NCI-H2171 treated with DMSO at 0.1 percent for 48 hours (cell line): ENCODE measurements at places on chromosomes 1 and 21.
A peak's percentile ranks its signal among the peaks of the same experiment; 100 is the strongest.

DNA sequence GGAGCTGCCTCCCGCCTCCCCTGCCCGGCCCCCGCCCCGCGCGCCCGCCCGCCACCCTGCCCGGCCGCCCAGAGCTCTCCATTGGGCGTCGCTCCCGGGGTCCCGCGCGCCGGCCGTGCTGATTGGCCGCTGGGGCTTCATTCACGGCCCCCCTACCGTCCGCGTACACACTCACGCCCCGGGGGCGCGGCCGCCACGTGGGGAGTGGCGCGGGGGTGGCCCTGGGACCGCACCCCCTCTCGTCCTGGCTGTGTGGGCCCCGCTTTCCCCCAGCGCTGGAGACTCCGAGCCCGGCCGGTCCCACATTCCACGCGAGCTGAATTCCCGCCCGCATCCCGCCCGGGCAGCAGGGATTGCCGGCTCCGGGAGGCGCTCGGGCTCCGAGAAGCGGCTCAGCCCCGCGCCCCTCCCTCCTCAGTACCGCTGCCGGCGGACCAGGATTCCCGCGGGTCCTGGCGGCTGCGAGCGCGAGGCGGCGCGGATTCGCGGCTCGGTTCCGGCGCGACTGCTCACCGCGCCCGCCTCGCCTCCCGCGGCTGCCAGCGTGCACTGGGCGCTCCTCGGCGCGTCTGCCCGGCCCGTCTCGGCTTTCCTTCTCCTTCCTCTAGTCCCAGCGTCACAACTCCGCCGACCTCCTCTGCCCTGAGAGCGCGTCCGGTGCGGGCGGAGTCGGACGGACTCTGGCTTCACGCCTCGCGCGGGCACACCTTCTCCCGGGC is 450 bp upstream of the POU3F1 start:
- peak; percentile 87 for DNase-seq

DNA sequence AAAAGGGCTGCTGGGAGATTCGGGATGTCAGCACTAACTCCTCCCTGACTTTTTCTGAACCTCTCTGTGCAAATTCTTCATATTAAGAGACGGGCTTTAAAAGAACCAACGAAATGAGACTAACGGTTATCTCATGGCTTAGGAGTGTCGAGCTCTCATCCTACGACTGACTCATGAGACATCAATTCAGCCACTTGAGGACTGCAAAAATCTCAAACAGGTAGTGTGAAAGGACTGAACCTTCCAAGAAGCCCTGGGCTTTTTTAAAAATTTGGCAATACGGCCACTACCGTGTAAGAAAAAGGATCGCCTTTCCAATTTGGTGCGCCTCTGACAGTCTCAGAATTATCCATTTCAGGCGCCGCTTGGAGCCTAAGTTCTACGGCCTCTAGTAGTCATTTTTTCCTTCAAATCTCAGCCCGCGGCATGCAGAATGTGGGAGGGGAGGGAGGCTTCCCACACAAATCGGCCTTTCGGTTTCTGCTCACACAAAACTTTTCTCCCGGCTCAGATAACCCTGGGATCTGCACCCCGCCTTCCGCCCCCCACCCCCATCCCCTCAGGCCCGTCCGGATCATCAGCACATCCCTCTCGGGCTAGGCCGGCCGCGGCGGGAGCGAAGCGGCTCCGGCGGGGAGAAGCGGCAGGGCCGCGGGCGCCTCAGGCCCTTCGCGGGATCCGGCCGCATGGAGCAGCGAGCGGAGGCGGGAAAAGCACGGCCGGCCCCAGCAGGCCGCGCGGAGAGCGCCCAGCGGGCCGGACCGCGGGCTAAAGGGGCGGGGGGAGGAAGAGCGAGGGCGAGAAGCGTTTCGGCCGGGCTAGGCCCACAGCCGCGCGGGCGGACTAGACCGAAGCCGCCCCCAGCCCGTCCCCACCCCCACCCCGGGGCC is 618 bp downstream of the HNRNPR start:
- peak; percentile 40 for DNase-seq

GRCh38 chr21:15414057-15414456 is 315.7 kb upstream of the USP25 start:
- no peak for DNase-seq

GRCh38 chr21:45994086-45994661 is 12.6 kb downstream of the COL6A1 start:
- DNase-seq, result no peak

- no peak for DNase-seq
Observed at GRCh38 chr1:165773324-165773965, 4.8 kb upstream of the TMCO1 start.

GRCh38 chr1:91795591-91796389 is 90.2 kb downstream of the TGFBR3 start:
- no peak for DNase-seq

DNA sequence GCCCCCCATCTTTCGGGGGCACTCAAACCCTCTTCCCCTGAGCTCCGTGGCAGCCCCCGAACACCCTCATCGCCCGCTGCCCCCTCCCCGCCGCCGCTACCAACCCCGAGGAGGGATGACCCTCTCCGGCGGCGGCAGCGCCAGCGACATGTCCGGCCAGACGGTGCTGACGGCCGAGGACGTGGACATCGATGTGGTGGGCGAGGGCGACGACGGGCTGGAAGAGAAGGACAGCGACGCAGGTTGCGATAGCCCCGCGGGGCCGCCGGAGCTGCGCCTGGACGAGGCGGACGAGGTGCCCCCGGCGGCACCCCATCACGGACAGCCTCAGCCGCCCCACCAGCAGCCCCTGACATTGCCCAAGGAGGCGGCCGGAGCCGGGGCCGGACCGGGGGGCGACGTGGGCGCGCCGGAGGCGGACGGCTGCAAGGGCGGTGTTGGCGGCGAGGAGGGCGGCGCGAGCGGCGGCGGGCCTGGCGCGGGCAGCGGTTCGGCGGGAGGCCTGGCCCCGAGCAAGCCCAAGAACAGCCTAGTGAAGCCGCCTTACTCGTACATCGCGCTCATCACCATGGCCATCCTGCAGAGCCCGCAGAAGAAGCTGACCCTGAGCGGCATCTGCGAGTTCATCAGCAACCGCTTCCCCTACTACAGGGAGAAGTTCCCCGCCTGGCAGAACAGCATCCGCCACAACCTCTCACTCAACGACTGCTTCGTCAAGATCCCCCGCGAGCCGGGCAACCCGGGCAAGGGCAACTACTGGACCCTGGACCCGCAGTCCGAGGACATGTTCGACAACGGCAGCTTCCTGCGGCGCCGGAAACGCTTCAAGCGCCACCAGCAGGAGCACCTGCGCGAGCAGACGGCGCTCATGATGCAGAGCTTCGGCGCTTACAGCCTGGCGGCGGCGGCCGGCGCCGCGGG is 837 bp downstream of the FOXD3 start:
- DNase-seq, result peak; percentile 64

- peak; percentile 20 for DNase-seq
Observed at GRCh38 chr1:218346391-218347204, 1.5 kb downstream of the TGFB2 start.

DNA sequence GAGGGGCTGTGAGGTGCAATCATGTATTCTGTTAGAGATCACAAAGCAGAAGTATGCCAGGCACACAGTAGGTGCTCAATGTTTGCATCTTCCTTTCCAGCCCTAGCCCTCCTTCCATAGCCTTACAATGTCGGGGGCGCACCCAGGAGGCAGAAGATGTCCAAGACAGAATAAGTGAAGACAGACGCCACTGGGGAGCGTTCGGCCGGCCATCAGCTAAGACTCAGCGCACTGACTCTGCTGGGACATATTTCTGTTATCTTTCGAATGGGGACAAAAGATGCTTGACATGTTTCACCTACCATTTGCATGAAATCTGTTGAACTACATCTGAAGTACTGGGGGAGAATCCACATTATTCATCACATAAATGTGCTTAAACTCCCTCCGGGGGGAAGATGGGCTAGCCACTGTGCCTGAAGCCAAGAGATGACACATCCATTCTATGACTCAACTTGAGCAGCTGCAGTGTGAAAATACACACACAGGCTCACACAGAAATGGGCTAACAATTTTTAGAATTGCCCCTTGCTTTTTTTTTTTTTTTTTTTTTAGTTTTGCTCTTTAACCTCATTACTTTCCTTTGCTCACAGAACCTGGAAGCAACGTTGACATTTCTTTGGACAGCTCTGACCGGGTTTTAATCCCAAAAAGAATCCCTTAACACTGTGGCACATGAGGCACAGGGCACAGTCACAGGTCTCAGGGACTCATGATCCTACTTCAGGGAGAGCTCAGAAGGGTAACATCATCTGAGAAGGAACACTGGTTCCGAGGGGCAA is 7.9 kb downstream of the TIAM1 start:
- no peak for DNase-seq

DNA sequence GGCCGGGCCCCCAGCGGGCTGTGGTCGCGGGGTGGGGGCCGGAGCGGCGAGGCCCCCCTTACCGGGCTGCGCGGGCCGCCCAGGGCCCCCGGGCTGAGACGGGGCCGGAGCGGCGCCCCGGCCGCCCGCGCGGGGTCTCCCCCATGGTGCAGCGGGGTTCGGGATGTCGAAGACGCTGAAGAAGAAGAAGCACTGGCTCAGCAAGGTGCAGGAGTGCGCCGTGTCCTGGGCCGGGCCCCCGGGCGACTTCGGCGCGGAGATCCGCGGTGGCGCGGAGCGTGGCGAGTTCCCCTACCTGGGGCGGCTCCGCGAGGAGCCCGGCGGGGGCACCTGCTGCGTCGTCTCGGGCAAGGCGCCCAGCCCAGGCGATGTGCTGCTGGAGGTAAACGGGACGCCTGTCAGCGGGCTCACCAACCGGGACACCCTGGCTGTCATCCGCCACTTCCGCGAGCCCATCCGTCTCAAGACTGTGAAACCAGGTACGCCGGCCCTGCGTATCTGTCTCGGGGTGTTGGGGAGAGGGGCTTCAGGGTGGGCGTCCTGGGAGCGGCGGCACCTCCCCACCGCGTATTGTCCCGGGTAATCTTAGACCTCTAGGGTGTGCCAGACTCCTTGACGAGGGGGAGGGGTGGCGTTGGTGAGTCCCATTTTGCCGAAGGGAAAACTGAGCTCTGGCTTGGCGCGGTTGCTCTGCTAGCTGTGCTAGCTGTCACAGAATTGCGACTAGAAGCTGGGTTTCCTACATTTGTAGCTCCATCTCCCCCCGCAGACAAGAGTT is 745 bp downstream of the MAGI3 start:
- peak; percentile 70 for DNase-seq

- no peak for DNase-seq
Observed at GRCh38 chr1:57578680-57579079, 154.8 kb upstream of the DAB1 start.

DNA sequence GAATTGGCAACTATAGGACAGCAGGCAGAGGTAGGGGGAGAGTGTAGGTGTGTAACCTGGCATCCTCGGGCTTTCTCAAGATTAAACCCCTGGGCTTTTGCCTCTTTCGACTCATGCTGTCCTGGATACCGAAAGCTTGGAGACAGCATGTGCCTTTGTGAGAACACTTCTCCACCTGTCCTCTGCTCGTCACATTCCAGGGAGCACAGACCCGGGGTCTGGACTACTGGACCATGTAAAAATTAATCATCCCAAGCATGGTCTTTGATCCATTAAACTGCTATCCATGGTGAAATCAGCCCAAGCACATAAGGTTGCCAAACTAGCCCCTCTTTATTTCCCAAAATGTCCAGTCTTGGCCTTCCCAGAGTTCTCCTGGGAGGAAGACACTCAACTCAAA is 9.0 kb upstream of the RNF186 start:
- no peak for DNase-seq

- DNase-seq, result no peak
Observed at GRCh38 chr1:185526344-185527307, 207.6 kb upstream of the HMCN1 start.

- DNase-seq, result peak; percentile 55
Observed at GRCh38 chr1:234597894-234598293, 12.1 kb downstream of the IRF2BP2 start.

- no peak for DNase-seq
Observed at GRCh38 chr1:178232949-178233348, 139.0 kb downstream of the RASAL2 start.

GRCh38 chr1:205782627-205783432 is 7.5 kb upstream of the RAB29 start:
- no peak for DNase-seq

GRCh38 chr21:31329456-31330143 is 14.5 kb downstream of the TIAM1 start:
- DNase-seq, result no peak

DNA sequence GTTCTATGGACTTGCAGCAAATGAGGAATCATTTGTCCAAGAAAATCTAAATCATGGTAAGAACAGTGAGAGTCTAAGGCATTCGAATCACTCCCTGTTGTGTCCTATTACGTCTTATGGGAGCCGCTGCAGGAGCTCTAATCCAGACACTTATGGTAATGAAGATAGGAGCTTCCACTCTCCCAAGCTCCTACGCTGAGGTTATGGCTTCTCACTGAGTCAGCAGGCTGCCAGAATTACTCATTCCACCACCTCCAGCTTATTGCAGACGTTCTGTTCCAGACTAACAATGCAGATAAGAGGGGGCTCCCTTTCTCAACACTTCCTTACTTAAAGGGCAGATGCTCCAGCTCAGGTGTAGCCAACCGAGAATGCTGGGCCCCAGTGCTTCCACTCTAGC is 212.6 kb downstream of the GREM2 start:
- no peak for DNase-seq

DNA sequence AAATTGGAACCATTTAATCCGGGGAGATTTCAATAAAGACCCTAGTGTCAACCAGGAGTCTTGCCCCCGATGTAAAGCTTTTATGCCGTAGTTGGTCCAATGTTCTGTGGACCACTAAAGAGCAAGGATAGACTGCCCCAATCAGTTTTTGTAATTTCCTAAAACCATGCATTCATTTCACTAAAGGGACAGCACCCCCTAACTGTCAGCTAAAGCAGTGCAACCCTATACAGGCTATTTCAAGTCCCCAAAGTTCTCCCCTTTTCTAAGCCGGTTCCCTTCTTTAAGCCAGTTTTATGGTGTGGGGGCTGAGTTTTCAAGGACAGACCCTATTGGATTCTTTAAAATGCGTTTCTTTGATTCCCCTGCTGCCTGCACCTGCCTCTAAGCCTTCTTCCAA is 12.7 kb upstream of the PDPN start:
- no peak for DNase-seq

DNA sequence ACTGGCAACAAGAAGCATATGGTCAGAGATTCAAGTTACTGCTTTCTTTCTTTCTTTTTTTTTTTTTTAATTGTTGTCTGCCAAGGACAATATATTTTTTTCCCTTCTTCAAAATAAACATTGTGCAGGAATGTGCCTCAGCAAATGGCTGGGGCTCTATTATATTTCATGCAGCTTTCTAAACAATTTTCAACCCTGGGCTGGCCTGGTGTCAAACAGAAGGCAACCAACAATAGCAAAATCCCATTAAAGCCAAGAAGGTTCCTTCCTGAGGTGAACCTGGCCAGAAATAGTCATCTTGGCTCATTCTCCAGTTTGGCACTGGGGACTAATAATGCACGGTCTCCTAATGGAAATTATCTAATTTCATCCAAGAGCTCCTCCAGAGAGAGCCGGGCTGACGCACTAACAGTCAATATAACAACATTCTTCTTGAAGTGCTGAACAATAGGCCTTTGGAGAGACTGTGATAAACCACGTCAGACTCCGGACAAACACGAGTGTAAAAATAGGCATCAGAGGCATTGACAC is 35.7 kb upstream of the HLX start:
- peak; percentile 36 for DNase-seq

GRCh38 chr1:203214871-203215270 is 14.6 kb downstream of the CHIT1 start:
- no peak for DNase-seq
